ENCODE measurements at places on chromosomes 16 and 17.

- no peak for DNase-seq
Observed at GRCh38 chr17:15479703-15480102, 12.3 kb upstream of the CDRT4 start.

GRCh38 chr16:10206215-10206614 is 24.0 kb upstream of the GRIN2A start:
- DNase-seq = no peak

- no peak for DNase-seq
Observed at GRCh38 chr17:9968881-9969280, 63.8 kb upstream of the RCVRN start.

GRCh38 chr16:4915226-4915761 is 21.7 kb downstream of the PPL start:
- no peak for DNase-seq

DNA sequence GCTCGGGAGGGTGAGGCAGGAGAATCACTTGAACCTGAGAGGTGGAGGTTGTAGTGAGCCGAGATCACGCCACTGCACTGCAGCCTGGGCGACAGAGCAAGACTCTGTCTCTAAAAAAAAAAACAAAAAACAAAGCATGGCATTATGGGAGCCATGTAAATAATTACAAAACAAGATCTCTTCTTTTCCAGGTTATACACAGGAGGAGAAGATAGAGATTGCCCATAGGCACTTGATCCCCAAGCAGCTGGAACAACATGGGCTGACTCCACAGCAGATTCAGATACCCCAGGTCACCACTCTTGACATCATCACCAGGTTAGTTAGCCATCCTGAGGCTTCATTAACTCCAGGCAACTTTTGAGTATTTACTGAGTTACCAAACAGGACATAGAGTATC is 52.1 kb upstream of the ABCC11 start:
- DNase-seq = no peak

DNA sequence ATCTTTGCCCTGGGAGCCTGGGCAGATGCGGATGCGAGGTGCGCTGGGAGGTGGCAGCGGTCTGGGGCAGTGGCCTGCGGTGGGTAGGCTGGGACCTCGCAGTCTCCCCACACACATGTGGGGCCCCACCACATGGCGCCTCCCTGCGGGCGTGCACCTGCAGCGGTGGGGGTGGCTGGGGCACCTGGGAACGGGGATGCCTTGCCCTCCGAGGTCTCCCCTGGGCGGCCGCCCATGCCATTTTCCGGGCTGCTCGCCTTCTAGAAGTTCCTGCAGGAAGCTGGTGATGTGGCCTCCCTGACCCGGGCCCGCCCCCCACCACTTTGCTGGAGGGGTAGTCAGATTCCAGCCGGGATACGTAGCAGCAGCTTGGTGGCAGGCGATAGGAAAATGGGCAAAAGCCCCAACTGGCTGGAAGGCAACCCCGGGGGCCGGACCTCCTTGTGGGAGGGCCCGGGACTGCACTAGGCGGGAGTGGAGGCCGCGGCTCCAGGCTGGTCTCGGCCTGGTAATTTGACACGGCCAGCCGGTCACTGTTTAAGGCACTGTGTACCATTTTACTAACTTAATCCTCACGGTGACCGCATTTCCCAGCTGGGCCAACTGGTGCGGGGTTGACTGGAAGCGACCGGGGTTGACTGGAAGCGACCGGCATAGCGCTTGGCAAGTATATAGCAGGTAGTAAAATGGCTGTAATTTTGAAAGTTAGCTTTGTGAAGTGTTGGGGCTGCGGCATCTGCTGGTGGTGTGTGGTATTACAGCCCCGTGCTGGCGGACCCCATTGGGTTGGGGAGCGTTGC is 38.5 kb downstream of the IGF2BP1 start:
- no peak for DNase-seq

DNA sequence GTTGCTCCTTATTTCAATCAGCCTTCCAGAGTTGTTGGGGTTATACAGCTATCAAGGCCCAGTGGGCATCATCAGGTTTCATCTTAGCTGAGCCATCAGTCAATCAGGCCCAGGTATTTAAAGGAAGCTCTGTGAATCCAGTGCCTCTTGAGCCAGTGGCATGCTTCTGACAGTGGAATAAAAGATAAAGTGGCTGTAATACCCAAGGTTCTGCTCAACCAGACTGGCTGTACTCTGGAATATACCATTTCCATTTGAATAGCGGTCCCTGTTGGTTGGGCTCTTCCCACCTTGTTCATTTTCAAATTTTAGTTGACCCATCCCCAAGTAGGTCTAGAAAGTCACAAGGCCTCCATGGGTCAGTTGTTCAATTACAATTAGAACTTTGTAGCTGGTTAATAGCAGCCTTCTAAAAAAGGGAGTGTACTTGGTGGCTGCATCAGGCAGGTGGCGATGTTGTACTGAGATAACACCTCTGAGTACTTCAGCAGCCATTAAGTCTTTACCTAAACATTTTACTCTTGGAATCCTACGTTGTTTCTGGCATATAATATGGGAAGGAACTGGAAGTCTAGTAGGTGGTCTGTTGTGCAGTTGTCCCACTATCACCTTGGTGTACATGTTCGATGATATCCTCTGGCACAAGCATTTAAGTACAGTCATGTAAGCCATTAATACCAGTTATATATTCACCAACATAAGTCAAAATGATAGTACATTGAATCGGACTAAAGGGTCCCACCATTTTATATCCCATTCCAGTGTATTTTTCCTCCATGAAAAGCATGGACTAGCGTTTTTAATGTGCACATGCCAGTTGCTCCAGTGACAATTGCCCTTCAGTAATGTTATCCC is 294.1 kb downstream of the BCAS3 start:
- no peak for DNase-seq

GRCh38 chr16:89248196-89248982 is 30.9 kb downstream of the ZNF778 start:
- DNase-seq = no peak

GRCh38 chr17:44097110-44097958 is 26.1 kb downstream of the HDAC5 start:
- no peak for DNase-seq

DNA sequence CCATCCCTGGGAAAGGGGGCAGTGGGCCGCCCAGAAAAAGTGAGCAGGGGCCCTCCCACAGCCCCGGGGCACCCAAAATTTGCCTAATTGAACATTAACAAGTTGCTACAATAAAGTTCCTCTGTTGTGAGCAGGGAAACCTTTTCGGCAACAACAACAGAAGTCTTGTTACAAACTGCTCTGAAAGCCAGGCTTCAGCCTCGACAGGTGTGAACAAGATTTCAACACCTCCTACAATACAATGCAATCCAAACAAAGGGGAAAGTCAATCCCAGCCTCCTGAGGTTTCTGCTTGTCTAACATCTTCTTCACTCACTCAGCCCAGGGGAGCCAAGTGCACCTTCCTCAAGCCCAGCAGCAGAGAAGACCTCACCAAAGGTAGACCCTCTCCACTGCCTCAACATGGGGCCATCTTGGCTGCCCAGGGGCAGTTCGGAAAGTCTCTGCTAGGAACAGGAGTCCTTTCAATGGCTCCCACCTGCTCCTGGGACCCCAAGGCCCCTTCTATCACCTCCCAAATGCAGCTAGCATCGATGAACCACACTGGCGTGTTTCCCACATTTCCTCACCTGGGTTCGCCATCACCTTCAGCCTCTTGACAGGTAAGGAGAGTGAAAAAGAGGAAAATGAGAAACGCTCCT is 19.1 kb downstream of the ZFHX3 start:
- DNase-seq = no peak

DNA sequence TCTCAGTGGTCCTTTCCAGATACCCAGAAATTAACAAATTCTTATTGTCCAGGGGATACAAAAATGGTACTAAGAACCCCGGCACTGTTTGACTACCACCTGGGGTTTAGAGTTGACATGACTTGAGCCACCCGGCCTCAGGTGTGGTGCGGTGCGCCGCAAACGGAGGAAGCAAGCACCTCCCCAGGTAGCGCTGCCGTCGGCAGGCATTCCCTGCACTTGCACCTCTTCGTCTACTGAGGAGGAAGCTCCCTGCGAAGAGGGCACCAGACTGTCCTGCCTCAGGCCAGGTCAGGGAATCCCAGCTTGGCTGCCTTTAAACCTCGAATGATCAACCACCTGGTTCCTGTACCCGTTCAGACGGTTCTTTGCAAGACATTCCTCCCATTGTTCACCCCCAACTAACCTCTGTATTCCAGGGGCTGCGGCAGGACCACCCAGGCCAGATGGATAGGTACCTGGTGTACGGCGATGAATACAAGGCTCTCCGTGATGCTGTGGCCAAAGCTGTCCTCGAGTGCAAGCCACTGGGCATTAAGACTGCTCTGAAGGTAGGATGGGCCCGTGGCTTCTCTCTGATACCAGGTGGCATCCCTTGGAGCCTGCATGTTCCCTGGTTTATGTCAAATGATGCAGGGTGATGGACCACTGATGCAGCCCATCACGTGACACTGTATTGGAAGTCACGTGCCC is 40.8 kb upstream of the ENDOV start:
- DNase-seq = no peak

GRCh38 chr16:17160285-17160853 is 310.4 kb downstream of the XYLT1 start:
- no peak for DNase-seq

All from CMK (cell line).